ENCODE measurements at places on chromosomes 1 and 21. TPM values are rescaled to one million over a fixed set of nuclear protein-coding genes. Genes with fewer than 3 reads are reported as not detected.

Gene AGMAT
- total RNA-seq = not detected

Gene AGT
- total RNA-seq = 2.7 TPM

Gene CSF1
- 57.6 TPM for total RNA-seq

Gene OR1C1
- not detected for total RNA-seq

Gene ARF1
- total RNA-seq = 345 TPM

Gene TNFRSF25
- 4.9 TPM for total RNA-seq

Gene RNU1-3
- 6,201 TPM for total RNA-seq

Gene DHX9
- 144 TPM for total RNA-seq

Gene RGS4
- 6.6 TPM for total RNA-seq

Gene FAM72A
- 0.92 TPM for total RNA-seq

Gene RGS8
- 0.28 TPM for total RNA-seq

Gene C1QTNF12
- 0.92 TPM for total RNA-seq

Gene GREM2
- total RNA-seq = 6.0 TPM

Gene KCNE2
- total RNA-seq = not detected

Gene CACNA1S
- total RNA-seq = not detected

GRCh38 chr1:220189750-220190347 lies 82.4 kb downstream of the RAB3GAP2 start:
- H3K4me1 ChIP-seq = no peaks in the 10 kb centered on the region
- no peak overlapping the region for H3K27ac ChIP-seq
- no peak overlapping the region for H3K4me3 ChIP-seq

DNA sequence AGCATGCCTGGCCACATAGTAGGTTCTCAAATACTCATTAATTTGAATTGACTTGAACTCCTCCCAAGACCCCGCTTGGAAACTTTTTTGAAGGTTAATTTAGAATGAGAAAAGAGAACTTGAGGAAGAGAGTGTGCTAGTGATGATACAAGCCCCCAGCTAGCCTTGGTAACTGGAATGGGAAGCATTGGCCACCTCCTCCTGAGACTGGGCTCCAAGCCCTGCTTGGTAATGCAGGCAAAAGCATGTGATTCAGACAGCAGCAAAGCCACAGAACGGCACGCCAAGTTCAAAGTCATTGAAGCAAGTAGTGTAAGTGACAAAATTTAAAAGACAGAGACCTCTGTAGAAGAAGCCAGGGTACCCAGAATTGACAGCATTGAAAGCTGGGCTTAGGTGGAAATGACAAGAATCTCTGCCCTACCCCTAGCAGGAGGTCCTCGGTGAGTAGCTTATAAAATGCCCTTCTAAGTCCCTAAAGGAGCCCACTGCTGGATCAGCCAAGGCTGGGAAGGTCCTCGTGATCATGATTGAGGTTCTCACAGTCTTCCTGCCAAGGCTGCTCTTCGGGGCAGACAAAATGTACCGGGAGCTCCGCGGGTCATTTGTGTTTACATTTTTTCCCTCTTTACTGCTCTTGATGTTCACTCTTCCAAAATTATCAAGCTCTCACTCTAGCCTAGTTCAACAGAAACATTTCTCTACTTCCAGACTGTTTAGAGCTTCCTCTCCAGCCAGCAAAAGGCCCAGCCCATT lies 99.4 kb downstream of the TSEN15 start:
- no peak overlapping the region for H3K27ac ChIP-seq
- H3K4me3 ChIP-seq = no peak overlapping the region
- DNase-seq = peak; percentile 42
- H3K4me1 ChIP-seq = peaks cover 13% of the 10 kb centered on the region
- H3K27me3 ChIP-seq = no peaks in the 10 kb centered on the region

GRCh38 chr1:39266269-39266668 lies 61.8 kb downstream of the MACF1 start:
- no peaks in the 10 kb centered on the region for H3K36me3 ChIP-seq
- no peak overlapping the region for H3K4me3 ChIP-seq
- peaks cover 14% of the 10 kb centered on the region for H3K4me1 ChIP-seq

- no peaks in the 10 kb centered on the region for H3K4me1 ChIP-seq
- no peak overlapping the region for H3K27ac ChIP-seq
- DNase-seq = no peak
- no peak overlapping the region for H3K4me3 ChIP-seq
- no peaks in the 10 kb centered on the region for H3K27me3 ChIP-seq
Observed at GRCh38 chr1:197515421-197515820, 247.4 kb downstream of the CRB1 start.

DNA sequence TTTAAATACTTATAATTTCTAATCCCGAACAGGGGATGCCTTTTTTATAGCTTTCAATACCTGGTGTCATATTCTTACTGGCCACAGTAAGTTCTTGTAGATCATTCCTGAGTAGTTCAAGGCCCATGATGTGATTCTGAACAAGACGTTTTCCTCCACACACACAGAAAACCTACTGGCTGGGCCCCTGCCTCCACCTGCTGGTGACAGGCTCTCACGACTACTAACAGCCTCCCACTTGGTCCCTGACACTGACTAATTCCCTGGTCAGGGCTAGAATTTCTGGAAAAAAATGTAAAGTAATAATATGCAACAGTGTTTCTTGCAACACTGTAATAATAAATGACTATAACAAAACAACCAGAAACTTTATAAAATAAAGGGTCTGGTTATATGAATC lies 50.4 kb upstream of the RIPK4 start:
- H3K4me3 ChIP-seq = no peak overlapping the region
- no peak overlapping the region for H3K27ac ChIP-seq
- no peaks in the 10 kb centered on the region for H3K36me3 ChIP-seq
- no peaks in the 10 kb centered on the region for H3K27me3 ChIP-seq
- no peaks in the 10 kb centered on the region for H3K4me1 ChIP-seq

GRCh38 chr1:93665015-93665414 lies 16.6 kb downstream of the BCAR3 start:
- peak overlapping the region; percentile 60 for H3K27ac ChIP-seq
- no peak overlapping the region for H3K4me3 ChIP-seq
- no peaks in the 10 kb centered on the region for H3K27me3 ChIP-seq
- H3K36me3 ChIP-seq = no peaks in the 10 kb centered on the region

DNA sequence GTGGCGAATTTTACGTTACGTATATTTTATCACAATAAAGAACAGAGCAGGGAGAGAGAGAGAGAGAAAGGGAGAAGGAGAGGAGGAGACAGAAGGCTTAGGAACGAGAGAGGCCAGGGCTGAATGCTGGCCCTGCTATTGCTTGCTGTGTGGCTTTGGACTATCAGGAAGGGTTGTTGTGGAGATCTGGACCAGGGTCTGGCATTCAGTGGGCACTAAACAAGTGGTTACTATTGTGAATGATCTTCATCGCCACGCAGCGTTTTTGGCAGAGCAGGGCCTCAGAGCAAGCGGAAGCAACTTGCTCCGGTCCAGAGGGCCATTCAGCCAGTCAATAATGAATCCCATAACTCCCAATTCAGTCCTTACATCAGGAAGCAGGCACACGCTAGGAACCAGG lies 26.4 kb downstream of the PIK3C2B start:
- DNase-seq = no peak
- H3K27ac ChIP-seq = no peak overlapping the region
- no peak overlapping the region for H3K4me3 ChIP-seq

DNA sequence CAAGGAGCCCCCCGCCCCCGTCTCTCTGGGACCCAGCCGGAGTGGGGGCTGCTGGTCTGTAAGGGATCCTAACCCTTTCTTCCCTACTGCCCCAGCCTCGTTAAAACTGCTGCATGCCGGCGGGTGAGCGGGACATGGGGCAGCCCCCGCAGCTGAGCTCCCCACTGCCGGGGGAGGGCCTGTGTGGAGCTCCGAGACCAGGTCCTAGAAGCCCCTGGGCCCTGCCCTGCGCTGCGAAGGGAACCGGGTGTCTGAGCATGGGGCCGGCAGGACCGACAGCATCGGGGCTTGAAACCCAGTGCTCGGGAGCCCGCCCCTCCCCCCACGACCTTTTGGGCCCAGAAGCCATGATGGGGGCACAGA lies 9.2 kb upstream of the COL6A1 start:
- DNase-seq = peak; percentile 80
- no peaks in the 10 kb centered on the region for H3K27me3 ChIP-seq
- H3K4me1 ChIP-seq = peaks cover 35% of the 10 kb centered on the region
- peak overlapping the region; percentile 86 for H3K27ac ChIP-seq
- H3K36me3 ChIP-seq = no peaks in the 10 kb centered on the region

DNA sequence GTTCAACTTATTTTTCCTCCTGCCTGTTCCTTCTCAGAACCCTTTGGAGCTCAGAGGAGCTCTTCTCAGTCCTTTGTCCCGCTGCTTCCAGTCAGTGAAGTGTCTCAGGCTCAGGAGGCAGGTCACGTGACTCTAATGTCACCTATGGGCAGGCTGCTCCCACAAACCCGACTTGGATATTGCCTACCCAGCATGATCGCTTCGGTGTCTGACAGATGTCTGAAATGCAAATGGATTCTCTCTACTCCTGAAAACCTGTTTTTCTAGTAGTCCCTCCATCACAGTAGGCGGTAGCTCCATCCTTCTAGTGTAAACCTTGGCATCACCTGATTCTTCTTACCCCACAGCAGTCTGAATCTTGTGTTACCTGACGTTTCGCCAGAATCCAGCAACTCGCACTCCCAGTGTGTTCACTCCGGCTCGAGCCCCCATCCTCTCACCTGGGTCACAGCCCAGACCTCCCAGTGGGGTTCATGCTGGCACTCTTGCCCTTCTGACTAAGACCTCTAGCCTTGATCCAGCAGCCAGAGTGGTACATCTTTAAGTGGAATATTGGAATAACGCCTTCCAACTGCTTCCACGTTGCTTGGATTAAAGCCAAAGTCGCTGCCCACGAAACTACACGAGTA lies 5.4 kb downstream of the PADI6 start:
- no peak for DNase-seq
- no peaks in the 10 kb centered on the region for H3K27me3 ChIP-seq
- H3K36me3 ChIP-seq = no peaks in the 10 kb centered on the region
- H3K27ac ChIP-seq = no peak overlapping the region
- H3K4me3 ChIP-seq = no peak overlapping the region
- no peaks in the 10 kb centered on the region for H3K4me1 ChIP-seq

- H3K4me3 ChIP-seq = no peak overlapping the region
- peaks cover 22% of the 10 kb centered on the region for H3K4me1 ChIP-seq
- peak overlapping the region; percentile 72 for H3K27ac ChIP-seq
- DNase-seq = peak; percentile 43
- H3K27me3 ChIP-seq = no peaks in the 10 kb centered on the region
Observed at GRCh38 chr1:8463144-8463927, 145.4 kb downstream of the SLC45A1 start.

DNA sequence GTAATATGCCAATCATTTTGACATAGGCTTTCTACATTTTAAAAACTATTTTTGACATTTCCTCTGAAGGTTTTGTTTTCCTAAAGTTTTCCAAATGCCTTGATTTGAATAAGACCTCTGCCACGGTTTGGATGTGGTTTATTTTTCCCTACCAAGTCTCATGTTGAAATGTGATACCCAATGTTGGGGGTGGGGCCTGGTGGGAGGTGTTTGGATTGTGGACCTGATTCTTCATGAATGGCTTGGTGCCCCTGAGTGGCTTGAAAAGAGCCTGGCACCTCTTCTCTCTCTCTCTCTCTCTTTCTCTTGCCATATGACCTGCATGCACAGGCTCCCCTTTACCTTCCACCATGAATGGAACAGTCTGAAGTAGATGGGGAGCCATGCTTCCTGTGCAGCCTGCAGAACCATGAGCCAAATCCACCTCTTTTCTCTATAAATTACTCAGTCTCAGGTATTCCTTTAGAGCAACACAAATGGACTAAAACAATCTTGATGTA lies 14.8 kb downstream of the MMEL1 start:
- no peak overlapping the region for H3K4me3 ChIP-seq
- H3K4me1 ChIP-seq = no peaks in the 10 kb centered on the region
- no peak for DNase-seq
- no peaks in the 10 kb centered on the region for H3K27me3 ChIP-seq

DNA sequence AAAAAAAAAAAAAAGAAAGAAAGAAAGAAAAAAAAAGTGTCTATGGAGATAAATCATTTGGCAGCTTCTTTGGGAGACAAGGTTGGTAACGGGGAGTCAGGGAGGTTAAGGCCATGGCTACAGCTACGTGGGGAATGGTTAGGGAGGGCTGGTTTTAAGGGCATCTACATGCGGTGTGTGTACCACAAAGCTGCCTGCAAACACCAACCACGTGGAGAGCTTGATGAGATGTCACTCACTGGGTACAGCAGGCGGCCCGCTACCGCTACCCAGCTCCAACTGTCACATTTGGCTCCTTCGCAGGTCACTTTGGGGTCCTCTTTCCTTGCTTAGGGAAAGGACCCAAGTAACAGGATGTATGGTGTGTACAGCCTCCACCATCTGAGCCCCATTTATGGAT lies 4.2 kb downstream of the NPPB start:
- no peaks in the 10 kb centered on the region for H3K36me3 ChIP-seq
- no peak overlapping the region for H3K4me3 ChIP-seq
- no peaks in the 10 kb centered on the region for H3K27me3 ChIP-seq
- H3K4me1 ChIP-seq = no peaks in the 10 kb centered on the region
- no peak for DNase-seq

DNA sequence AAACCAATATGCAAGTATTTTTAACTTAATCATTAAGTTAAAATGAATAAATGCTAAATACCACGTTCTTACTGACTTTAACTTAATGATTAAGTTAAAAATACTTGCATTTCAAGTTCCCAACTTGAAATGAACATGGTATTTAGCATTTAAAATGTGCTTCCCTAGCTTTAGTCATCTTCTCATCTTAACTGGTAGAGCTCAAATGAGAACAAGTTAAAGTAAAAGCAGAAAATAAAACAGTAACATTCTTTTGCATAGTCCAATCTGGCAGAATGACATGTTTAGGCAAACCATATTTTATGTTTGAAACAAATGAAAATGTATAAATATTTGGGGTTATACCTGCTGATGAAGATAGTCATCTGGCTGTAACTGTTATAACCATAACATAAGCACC lies 186.0 kb downstream of the APP start:
- H3K27me3 ChIP-seq = no peaks in the 10 kb centered on the region
- peaks cover 4% of the 10 kb centered on the region for H3K4me1 ChIP-seq
- H3K4me3 ChIP-seq = no peak overlapping the region
- no peaks in the 10 kb centered on the region for H3K36me3 ChIP-seq
- no peak for DNase-seq

DNA sequence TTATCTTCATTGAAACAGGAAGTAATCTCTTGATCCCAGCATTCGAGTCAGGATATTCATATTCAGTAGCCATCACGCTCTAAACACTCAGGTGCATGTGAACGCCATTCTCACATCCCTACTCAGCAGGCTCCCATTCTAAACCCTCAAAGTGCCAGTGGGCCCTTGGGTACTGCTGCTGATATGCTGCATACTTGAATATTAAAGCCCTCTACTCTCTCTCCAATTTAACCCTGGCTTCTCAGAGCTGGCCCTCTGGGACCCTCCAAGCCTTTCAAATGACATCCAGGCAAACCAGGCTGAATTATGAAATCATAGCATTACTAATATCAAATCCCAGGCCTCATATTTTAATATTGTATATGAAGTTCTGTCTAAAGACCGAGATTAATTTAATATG lies 468.2 kb downstream of the NUF2 start:
- H3K27ac ChIP-seq = no peak overlapping the region
- no peaks in the 10 kb centered on the region for H3K36me3 ChIP-seq
- H3K27me3 ChIP-seq = no peaks in the 10 kb centered on the region
- H3K4me1 ChIP-seq = no peaks in the 10 kb centered on the region

GRCh38 chr21:45160198-45160597 lies 85.8 kb downstream of the ADARB1 start:
- no peak for DNase-seq
- H3K27me3 ChIP-seq = no peaks in the 10 kb centered on the region
- H3K4me1 ChIP-seq = no peaks in the 10 kb centered on the region
- no peak overlapping the region for H3K27ac ChIP-seq

GRCh38 chr1:211281320-211282022 lies 22.3 kb downstream of the RCOR3 start:
- H3K27me3 ChIP-seq = no peaks in the 10 kb centered on the region
- H3K36me3 ChIP-seq = no peaks in the 10 kb centered on the region
- peaks cover 1% of the 10 kb centered on the region for H3K4me1 ChIP-seq
- H3K4me3 ChIP-seq = no peak overlapping the region
- no peak for DNase-seq

All from ovary (tissue), 10 donors.